Esophagus mucosa (tissue), 1 donor: ENCODE measurements at places on chromosomes 12 and 14. TPM values are rescaled to one million over a fixed set of nuclear protein-coding genes. Genes with fewer than 3 reads are reported as not detected.

IGF1 gene
- 1.5 TPM for total RNA-seq

DNA sequence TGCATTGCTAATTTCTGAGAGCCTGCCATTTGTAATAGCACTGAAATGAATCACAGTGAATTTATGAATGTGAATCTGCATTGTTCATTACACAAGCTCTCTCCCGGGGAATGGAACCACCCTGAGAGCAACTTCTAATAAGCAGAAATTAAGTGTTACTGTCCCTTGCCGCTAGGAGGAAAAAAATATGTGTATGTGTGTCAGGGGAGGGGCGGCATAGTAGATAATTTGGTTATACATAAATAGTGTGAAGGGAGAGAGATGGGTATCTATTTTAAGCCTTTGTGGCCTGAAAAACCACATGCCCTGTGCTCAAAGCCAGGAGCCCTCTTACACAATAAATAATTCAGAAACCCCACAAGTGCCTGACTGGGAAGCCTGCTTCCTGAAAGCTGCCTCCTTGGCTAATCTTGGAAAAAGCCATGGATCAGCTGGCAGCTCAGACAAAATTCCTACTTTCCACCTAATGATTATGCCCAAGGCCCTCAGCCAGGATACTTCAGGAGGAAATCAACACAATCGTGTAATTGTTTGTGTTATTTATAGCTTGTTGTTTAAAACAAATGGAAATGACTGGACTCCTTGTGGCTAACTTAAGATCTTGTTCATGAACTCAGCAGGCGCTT, 366.2 kb upstream of the KITLG start:
- ATAC-seq = no peak

- ATAC-seq = no peak
Measured at GRCh38 chr12:79267580-79267979, 403.0 kb downstream of the SYT1 start.

AGAP2 gene
- 0.64 TPM for total RNA-seq

- ATAC-seq = no peak
Measured at GRCh38 chr14:20782280-20782890, 1.3 kb downstream of the RNASE6 start.

GRCh38 chr12:47307680-47308399, 228.1 kb upstream of the AMIGO2 start:
- peak; percentile 75 for ATAC-seq

DNA sequence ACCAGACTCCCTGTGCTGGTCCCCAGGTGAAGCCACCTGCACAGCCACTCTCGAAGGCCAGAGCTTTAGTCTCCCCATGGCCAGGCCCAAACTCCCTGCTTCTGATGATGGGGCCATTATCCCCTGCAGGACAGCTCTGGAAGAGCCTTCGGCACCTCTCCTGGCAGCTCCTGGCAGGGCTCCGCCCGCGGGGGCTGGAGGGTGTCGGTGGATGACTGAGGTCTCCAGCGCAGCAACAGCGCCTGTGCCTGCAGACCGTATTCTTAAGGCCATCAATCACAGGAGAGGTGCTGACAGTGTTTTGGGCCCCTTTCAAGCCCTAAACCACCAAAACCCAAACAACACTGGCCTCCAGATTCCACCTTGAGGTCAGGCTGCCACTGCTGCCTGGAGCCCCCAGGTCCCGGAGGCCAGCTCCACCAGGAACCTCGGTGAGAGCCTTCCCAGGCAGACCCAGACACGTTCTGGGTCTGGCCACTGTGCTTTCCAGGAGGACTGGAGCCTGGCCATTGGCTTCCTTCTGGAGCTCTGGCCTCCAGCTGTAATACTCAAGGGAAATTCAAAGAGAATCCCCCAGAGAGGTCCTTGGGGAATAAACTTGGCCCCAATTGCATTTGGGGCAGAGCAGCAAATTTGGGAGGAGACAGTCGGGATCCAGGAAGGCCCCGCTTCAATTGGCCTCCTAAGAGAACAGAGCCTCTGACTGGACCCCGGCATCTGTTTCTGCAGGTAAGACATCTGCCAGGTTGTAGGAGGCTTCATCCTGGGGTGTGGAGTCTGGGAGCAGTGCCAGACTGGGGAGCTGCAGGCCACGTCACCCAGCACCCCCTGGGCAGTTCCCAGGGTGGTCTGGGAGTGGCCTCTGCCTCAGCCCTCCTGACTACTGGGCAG, 210.6 kb upstream of the RTL1 start:
- ATAC-seq = no peak

DNA sequence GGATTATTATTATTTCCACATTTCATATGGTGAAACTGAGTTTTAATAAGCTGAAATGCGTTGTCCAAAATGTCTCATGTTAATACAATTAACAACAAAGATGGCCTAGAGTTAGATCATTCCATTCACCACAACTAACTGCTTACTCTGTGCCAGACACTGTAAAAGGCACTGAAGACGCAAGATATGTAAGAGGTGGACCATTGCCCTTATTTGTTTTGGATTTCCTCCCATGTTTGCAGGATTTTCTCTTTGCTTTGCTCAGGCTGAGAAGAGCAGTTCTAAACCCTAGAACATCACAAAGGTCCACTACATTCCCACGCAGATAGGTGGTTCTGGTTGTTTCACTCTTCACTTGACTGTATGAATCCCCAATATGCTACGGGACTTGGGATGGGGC, 324.4 kb upstream of the KITLG start:
- ATAC-seq = no peak

CAPZA3 gene
- total RNA-seq = not detected

BATF gene
- total RNA-seq = 0.84 TPM

- ATAC-seq = no peak
Measured at GRCh38 chr12:87815771-87816585, 213.2 kb downstream of the C12orf50 start.

DNA sequence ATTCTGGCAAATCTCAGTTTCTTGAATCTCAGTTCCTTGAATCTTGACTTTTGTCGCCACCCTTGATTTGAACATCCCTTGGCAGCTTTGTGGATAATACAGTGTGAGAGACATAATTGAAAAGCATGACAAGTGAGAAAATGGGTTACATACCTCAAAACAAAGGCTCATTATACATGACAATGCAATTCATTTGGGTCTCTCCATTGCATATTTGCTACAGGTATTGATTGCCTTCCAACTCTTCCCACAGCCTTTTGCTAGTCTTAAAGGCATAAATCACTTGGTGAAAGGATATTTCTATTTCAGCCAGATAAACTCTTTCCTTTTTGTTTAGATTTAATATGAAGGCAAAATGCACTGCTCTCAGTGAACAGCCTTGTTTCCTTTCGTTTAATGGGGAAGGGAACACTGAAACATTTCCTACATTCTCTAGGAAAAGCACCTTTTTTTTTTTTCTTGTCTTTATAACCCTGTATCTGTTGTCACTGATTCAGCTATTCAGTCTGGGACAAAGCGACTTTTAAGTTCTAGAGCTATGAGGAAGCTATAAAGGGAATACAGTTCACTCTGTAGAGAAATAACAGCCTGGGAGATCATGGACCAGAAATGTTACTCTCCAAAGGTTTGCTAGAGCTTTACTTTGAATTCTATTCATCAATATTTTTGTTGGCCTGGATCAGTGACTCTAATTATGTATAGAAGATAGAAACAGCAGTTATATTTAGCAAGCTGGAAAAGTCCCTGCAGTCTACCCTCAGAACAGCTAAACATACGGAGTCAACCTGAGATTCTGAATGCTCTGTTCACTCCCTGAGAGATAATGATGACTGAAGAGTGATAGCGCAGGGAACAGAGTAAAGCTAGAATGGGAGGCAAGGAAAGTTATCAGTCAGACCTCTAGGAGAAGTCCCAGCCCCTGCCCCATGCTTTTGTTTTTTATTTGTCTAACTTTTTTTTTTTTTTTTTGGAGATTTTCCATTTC, 311.4 kb downstream of the RGS6 start:
- no peak for ATAC-seq

- ATAC-seq = no peak
Measured at GRCh38 chr12:64102339-64102738, 119.8 kb downstream of the KICS2 start.

- no peak for ATAC-seq
Measured at GRCh38 chr14:104161602-104162367, 23.4 kb downstream of the KIF26A start.

DNA sequence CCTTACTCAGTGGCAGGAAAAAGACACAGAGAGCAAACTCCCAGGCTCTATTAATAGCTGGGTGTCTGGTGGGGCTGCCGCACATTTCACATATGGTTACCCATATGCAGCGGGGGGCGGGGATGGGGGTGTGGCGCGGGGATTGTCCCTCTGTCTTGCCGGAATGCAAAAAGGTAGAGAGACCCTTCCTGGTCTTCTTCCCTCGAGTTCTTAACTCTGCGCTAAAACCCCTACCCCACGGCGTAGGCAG, 1.7 kb downstream of the PRMT8 start:
- ATAC-seq = no peak

NGB gene
- total RNA-seq = not detected

DNA sequence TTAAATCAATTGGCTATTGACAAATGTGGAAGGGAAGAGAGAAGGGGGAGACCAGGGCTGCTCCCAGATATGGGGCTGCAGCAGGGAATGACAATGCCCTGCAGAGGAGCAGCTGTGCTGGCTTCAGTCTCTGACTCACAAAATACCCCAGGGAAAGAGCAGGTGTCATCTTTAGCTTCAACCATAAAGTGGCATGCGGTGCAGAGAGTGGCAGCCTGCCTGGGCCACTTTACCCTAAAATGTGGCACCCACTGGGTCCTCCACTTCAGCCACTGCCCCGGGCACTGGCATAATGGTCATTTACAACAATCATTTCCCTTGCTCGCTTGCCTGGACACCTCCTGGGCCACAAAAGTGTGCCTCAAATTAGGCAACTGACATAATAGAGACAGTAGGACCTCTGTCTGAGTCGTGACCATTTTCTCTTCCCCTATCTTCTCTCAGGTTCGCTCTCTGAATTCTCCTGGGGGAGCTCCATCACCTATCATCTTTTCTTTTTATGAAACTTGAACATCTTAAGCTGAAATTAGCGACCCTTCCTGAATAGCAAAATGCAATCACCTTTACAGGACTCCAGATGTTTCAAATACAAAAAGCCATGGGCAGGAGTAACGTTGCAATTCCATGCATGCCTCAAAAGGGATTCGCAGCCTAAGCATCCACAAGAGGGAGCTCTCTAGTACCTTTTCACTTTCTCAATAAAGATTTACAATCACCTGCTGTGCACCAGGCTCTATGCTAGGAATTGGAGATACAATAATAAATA, 179.9 kb upstream of the ATF7IP start:
- peak; percentile 74 for ATAC-seq

DNA sequence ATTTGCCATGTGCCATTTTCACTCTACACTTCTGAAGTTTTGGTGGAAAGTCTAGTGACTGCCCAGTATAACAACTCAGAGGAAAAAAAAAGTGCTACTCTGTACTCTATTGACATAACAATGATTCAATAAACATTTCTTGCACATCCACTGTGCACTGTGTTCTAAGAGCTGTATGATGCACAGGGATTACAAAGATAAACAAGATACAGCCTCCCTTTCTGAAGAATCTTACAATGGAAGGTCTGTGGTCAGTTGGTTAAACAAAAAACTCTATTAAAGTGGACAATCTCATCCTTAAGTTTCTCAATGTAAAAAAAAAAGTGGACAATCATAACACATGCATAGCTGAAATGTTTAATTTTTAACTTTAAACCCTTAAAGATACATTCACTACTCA, 105.7 kb upstream of the RASSF8 start:
- ATAC-seq = no peak

KRT71 gene
- total RNA-seq = not detected

GOLGA5 gene
- 24.9 TPM for total RNA-seq

- no peak for ATAC-seq
Measured at GRCh38 chr12:110179291-110179690, 55.1 kb downstream of the IFT81 start.

DNA sequence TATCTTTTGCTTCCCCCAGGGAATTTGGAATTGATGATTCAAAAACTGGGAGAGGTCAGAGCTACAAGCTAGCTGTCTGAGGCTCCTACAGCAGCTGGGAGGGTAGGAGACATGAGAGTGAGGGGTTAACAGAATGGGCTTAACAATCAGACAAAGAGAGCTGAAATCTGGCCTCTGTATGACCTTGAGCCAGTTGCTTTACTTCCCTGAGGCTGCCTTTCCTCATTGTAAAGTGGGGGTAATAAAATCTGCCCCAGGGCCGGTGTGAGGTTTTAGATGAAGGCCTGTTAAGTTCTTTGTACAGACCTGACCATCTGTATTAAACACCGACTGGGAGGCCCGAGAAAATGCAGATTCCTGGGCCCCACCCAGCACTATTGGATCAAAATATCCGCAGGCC, 164.3 kb upstream of the NOS1 start:
- no peak for ATAC-seq

KLRB1 gene
- 0.56 TPM for total RNA-seq

GRCh38 chr12:18108611-18109010, 18.6 kb upstream of the RERGL start:
- no peak for ATAC-seq

- ATAC-seq = peak; percentile 39
Measured at GRCh38 chr14:100654814-100655740, 67.9 kb upstream of the BEGAIN start.

ESRRB gene
- total RNA-seq = 0.12 TPM
